ENCODE measurements at places on chromosomes 2 and 18. TPM values are rescaled to one million over a fixed set of nuclear protein-coding genes. Genes with fewer than 3 reads are reported as not detected.

DNA sequence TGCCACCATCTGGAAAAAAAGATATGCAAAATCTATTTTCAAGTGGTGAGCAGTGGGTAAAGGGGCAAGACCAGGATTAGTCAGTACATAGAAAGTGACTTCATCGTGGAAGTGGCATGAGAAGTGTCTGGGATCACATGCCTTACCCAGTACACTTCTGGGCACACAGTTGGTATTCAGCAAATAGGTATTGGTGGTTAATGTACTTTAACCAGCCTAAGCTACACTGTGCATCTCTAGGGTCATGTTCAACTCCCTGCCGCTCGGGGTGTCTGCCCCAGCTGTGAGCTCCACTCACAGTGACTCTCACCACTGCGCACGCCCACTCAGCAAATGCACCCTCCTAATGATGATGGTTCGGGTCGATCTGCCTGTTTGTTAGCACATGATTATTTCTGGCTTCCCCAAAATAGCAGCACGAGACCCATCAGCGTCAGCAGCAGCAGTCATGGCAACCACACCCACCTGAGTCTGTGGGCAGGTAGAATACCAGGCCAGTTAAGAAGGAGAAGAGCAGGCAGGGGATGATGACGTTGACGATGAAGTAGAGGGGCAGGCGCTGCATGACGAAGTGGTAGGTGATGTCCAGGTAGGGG lies 11.1 kb downstream of the CHRNA1 start:
- DNase-seq, result no peak

DNA sequence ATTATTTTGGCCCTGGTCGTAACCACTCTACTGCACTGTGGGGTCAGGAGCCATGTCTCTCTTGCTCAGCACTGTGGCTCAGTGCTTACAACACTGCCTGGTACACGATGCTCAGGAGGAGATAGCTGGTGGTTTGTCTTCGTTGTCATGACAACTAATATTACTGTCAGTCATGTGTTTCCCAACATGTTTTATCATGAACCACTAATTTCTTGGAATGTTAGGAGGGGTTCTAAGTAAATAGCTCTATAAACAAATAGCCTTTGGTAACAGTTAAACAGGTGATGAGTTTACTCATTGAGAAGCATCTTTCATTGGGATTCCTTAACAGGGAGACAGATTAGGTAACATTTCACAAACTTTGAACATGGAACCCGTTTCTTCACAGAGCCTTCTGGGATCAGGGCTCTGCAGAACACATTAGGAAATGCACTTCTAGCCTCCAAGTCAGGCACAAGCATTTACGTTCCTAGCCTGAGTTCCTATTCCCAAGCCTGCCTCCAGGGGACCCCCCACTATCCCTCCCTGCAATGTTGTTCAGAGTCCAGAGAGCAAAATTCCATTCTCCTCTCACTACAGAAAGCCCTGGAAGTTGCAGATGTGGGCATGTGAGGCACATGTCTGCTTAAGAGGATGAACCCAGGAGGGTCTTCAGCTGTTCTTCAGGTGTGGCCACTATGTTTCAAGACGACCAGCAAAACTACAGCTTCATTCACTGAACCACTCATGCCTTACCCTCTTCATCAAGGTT lies 6.4 kb upstream of the RBM44 start:
- no peak for DNase-seq

DNA sequence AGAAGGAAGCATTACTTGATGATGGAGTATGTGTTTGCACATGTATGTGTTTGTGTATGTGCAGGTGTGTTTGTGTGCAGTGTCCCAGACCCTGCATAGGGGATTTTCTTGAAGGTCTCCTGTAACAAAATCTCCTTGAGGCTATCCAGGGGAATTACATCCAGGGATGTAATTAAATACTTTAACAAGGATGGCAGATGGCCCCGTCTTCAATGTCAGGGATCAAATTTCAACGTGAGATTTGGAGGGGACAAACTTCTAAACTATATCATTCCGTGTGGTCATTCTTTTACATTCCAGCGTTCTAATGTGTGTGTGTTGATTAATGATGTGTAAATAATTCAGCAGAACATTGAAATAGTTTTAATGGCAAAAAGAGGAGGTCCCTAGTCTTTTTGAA lies 3.3 kb downstream of the UGT1A9 start:
- no peak for DNase-seq

DNA sequence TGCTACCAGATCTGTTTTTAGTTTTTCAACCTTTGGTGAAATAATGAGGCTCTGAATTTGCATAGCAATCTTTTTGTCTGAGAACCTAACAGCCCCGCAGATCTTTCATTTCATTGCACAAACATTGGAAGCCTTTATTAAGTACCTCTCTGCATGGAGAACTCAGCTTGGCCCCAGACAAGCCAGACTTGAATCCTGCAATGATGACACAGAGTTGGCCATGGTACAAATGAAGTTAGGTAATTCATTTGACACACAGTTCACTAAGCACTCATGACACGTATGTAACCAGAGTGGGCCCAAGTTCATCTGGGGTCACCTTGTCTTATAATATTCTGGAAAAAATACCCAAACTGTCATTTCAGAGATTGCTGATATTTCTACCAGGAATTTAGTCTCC lies 439.1 kb upstream of the ID2 start:
- no peak for DNase-seq

GRCh38 chr18:9860682-9861081 lies 25.1 kb upstream of the TXNDC2 start:
- no peak for DNase-seq

DNA sequence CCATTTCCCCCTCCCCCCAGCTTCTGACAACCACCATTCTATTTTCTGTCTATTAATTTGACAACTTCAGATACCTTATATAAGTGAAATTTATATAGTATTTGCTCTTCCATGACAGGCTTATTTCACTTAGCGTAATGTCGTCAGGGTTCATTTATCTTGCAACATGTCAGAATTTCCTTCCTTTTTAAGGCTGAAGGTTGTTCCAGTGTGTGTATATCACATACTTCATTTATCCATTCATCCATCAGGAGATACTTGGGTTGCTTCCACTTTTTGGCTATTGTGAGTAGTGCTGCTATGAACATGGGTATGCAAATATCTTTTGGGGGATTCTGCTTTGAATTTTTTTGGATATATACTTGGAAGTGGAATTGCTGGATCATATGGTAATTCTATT lies 7.4 kb downstream of the BCL2L11 start:
- DNase-seq, result no peak

DNA sequence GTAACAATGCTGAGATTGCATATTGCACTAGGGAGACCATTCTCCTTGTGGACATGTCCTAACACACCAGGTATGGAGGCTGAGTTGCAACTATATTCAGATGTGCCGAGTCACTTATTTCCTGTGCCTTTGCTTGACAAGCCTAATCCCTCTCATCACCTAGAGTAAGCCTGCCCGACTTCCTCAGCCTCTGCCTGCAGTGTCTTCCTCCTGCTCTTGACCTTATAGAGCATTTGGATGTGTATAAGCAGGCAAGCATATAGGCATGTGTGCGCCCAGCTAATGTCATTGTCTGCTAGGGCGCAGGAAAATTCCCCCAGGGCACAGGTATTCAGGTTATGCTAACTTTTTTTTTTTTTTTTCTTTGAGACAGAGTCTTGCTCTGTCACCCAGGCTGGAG lies 316.9 kb downstream of the CDH2 start:
- DNase-seq, result no peak

DNA sequence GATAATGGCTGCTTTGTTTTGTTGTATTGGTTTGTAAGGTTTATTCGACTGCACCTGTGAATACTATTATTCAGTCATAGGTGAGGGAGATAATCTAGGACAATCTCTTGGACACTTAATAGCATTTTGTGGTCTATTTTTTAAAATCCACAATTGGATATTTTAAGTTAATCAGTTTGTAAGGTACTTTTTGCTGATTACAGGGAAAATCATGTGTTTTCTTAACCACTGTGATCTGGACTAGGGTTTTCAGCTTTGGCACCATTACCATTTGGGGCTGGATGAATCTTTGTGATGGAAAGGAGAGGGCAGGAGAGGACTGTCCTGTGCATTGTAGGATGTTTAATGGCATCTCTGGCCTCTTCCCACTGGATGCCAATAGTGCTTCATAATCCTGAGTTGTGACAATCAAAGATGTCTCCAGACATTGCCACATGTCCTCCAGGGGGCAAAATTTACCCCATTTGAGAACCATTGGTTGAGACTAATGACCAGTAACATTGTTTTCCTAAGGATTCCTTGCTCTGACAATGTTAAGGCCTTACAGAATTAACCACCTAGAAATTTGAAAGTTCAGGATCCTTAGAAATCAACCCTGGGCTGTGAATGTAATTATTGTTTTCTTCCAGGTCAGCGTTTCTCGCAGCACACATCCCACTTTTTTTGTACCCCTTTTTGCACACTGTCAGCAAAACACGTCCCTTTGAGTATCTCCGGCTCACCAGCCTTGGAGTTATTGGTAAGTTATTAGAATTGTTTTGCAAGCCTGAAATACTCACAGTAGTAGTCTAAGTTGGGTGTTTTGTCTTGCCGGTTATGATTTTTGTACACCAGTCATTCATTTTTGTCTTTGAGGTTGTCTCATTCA lies 15.6 kb downstream of the CNOT9 start:
- DNase-seq, result no peak

DNA sequence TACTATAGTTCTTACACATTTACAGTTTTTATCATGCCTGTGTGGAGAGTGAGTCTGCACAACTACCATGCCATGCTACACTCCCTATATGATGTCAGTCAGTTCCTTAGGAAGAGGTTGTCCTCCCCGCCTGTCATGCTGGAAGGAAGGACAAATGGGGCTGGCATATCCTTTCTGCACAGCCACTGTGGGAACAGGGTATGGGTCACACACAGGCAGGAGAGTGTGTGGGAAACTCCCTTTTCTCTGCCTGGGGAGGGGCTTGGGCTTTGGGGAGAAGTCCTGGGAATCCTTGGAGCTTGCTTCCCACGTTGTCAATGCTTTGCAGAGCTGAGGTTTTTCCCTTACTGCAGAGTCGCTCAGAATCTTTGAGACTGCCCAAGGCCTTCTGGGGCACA lies 232.1 kb downstream of the PRKCE start:
- DNase-seq, result no peak

DNA sequence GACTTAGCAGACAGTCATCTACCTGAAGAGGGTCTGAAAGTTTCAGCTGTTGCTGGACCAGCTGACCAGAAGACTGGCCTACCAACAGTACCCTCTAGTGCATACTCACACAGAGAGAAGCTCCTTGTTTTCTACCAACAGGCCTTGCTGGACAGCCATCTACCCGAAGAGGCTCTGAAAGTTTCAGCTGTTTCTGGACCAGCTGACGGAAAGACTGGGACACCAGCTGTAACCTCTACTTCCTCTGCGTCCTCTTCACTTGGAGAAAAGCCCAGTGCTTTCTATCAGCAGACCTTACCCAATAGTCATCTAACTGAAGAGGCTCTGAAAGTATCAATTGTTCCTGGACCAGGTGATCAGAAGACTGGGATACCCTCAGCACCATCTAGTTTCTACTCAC lies 63.2 kb downstream of the ALMS1 start:
- no peak for DNase-seq

Gene ACOXL
- total RNA-seq, result not detected

Gene MYO3B
- not detected for total RNA-seq

Gene QPCT
- total RNA-seq, result 311 TPM

Gene TWIST2
- 13.6 TPM for total RNA-seq

Gene PPP1R1C
- 2.7 TPM for total RNA-seq

Gene RAPGEF4
- 10.8 TPM for total RNA-seq
